Mucosa of descending colon (tissue), 3 donors: ENCODE measurements at places on chromosomes 4 and X. TPM values are rescaled to one million over a fixed set of nuclear protein-coding genes. Genes with fewer than 3 reads are reported as not detected.

Gene GPR173
- 2.2 TPM for total RNA-seq

Gene ACOX3
- total RNA-seq: 26.0 TPM

Gene IGFBP7
- total RNA-seq: 225 TPM

Gene ATOH1
- 43.9 TPM for total RNA-seq

Gene P2RY8
- total RNA-seq: 2.0 TPM

GRCh38 chrX:109720947-109721346 is 12.1 kb downstream of the ACSL4 start:
- no peak for DNase-seq

GRCh38 chrX:49120091-49120490 is 3.4 kb downstream of the GPKOW start:
- DNase-seq: no peak

- no peak for DNase-seq
Measured at GRCh38 chr4:108919226-108919893, 156.5 kb upstream of the ETNPPL start.

DNA sequence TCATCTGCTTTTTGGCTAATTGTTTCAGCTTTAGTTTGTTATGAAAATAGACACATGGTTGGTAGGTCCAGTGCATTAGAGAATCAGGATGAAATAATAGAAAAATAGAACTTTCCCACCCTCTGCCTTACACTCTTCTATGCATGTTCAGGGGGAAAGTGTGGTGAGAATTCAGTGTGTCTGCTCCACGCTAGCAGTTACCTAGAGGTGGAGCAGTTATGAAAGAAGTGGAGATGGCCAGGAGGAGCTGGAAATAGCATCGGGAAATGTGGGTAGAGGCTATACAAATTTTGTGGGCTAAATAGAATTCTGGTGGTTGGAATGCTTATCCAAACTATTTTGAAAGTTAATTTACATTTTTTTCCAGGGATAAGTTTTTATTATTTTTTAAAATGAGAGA is 91.4 kb upstream of the MAD2L1 start:
- no peak for DNase-seq

DNA sequence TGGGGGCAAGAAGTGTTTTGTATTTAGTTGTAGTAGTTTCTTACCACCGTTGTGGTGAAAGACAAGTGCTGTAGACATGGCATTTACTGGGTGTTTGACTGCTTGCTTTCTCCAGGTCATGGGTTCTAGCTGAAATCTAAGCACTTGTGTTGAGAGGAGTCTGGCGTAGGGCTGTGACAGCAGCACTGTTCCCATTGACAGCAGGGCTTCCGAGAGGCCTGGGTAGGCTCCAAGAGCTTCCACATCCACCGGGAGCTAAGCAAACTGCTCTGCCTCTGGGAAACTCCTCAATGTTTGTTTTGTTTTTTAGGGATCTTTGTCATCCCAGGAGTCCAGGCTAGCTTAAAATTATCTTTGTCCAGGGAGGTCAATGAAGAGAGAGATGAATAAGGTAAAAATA is 44.3 kb downstream of the BMPR1B start:
- DNase-seq: no peak
